Upper lobe of left lung (tissue), 6 donors: ENCODE measurements at places on chromosomes 13 and 19.

- H3K4me1 ChIP-seq: no peaks in the 10 kb centered on the region
- H3K27me3 ChIP-seq: no peaks in the 10 kb centered on the region
- H3K27ac ChIP-seq: no peak overlapping the region
Measured at GRCh38 chr13:96238241-96238640, 148.3 kb downstream of the HS6ST3 start.

DNA sequence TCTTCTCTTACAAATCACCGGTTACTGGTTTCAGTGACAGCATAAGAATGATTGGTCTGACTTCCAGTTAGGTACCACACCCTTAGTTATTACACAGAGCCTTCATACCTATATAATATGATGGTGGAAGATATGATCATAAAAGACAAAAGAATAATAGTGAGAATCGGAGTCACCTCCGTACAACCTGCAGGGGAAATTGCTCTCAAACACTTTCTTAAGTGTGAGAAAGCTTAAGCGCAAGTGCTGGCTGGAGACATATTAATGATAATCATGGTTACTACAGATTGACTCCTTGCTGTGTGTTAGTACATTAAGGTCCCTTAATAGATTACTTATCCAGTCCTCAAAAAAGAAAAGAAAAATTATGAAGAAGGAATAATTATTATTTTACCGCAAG lies 1.8 kb upstream of the LHFPL6 start:
- H3K36me3 ChIP-seq: no peaks in the 10 kb centered on the region
- no peak overlapping the region for H3K4me3 ChIP-seq
- DNase-seq: no peak
- H3K27ac ChIP-seq: no peak overlapping the region
- H3K27me3 ChIP-seq: no peaks in the 10 kb centered on the region

DNA sequence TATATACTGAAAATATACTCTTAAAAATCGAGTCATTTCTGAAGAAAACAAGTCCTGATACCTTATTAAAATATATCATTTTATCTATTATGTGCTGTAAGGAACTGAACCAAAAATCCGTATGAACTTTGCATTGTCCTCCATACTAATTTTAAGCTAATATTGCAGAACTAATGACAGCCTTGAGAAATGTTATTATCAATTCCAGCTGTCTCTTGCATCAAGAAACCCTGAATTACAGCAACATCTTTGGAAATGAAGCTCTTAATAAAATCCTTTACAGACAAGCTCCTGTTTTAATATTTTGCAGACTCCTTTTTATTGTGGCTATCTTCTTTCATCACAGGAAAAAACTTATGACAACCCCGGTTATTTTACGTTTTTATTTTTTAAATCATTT lies 1335.3 kb downstream of the EFNB2 start:
- no peak for DNase-seq
- H3K27ac ChIP-seq: no peak overlapping the region
- H3K4me1 ChIP-seq: no peaks in the 10 kb centered on the region
- no peaks in the 10 kb centered on the region for H3K27me3 ChIP-seq

- H3K36me3 ChIP-seq: peaks cover 64% of the 10 kb centered on the region
- H3K27me3 ChIP-seq: no peaks in the 10 kb centered on the region
- DNase-seq: peak; percentile 97
Measured at GRCh38 chr19:44753932-44754749, 5.6 kb downstream of the BCL3 start.

- peak; percentile 83 for DNase-seq
- H3K36me3 ChIP-seq: no peaks in the 10 kb centered on the region
- peaks cover 11% of the 10 kb centered on the region for H3K4me1 ChIP-seq
- H3K27ac ChIP-seq: peak overlapping the region; percentile 69
- H3K27me3 ChIP-seq: no peaks in the 10 kb centered on the region
- H3K4me3 ChIP-seq: peak overlapping the region; percentile 35
Measured at GRCh38 chr19:56080669-56081401, 40.3 kb downstream of the ZNF787 start.

DNA sequence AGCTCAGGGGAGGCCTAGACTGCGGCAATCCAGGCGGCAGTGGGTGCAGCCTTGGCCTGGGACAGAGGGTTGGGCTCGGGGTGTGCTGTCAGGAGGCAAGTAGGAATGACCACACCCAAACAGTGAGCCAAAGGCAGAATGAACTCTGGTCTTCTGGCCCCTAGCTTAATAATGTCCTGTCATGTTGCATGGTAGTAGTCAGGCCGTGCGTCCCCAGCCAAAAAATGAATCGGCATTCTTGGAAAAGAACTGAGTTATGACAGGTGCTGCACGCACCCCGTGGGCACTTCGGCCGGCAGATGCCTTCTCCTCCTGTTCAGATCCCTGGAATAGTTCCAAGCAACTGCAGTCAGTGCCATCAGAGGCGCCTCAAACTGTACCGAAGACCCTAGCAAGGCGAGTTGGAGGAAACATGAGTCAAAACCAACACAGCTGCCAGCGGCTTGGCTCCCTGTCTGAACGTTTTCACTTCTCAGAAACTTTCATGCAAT lies 55.9 kb downstream of the ATP7B start:
- H3K27me3 ChIP-seq: no peaks in the 10 kb centered on the region
- H3K36me3 ChIP-seq: no peaks in the 10 kb centered on the region
- DNase-seq: no peak
- H3K4me3 ChIP-seq: no peak overlapping the region
- no peaks in the 10 kb centered on the region for H3K4me1 ChIP-seq
- H3K27ac ChIP-seq: no peak overlapping the region

GRCh38 chr13:30479154-30479882 lies 13.6 kb upstream of the HMGB1 start:
- H3K27ac ChIP-seq: no peak overlapping the region
- no peak overlapping the region for H3K4me3 ChIP-seq
- no peaks in the 10 kb centered on the region for H3K36me3 ChIP-seq
- DNase-seq: no peak
- no peaks in the 10 kb centered on the region for H3K27me3 ChIP-seq

GRCh38 chr19:45975306-45976070 lies 1.8 kb upstream of the NOVA2 start:
- no peak overlapping the region for H3K4me3 ChIP-seq
- peaks cover 10% of the 10 kb centered on the region for H3K4me1 ChIP-seq
- DNase-seq: no peak
- no peaks in the 10 kb centered on the region for H3K36me3 ChIP-seq
- H3K27me3 ChIP-seq: peaks cover 24% of the 10 kb centered on the region

- H3K27me3 ChIP-seq: no peaks in the 10 kb centered on the region
- no peaks in the 10 kb centered on the region for H3K4me1 ChIP-seq
- DNase-seq: no peak
- no peak overlapping the region for H3K4me3 ChIP-seq
Measured at GRCh38 chr13:35810321-35810720, 320.9 kb downstream of the DCLK1 start.

- H3K36me3 ChIP-seq: no peaks in the 10 kb centered on the region
- peaks cover 23% of the 10 kb centered on the region for H3K4me1 ChIP-seq
- H3K27me3 ChIP-seq: no peaks in the 10 kb centered on the region
- DNase-seq: peak; percentile 52
- H3K27ac ChIP-seq: no peak overlapping the region
Measured at GRCh38 chr19:17997969-17998826, 9.8 kb upstream of the ARRDC2 start.

DNA sequence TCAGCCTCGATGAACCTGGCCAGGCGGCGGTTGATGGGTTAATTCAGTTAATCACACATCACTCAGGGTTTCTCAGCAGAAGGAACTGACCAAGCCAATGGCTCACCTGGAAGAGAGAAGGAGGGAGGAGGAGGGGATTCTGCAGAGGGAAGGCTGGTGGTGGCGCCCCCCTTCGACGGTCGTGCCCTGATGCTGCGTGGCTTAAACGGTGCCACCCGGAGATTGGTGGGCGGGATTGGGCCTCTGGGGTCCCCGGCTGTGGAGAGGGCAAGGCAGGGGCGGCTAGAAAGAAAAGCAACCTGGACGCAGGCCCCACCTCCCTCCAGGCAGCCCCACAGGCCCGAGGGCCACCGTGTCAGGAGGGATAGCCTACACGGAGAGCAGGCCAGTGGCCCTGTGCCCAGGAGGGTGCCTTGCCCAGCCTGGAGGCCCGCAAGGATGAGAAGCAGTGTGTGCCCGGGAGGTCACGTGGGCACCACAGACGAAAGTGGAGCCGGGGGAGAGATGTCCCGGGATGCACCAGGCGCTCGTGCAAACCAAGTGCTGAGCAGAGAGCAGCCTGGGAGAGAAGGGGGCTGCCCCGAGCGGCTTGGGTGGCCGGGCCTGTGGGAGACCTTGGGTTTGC lies 16.0 kb downstream of the CSNK1G2 start:
- no peaks in the 10 kb centered on the region for H3K27me3 ChIP-seq
- H3K4me1 ChIP-seq: no peaks in the 10 kb centered on the region
- H3K4me3 ChIP-seq: no peak overlapping the region
- no peak overlapping the region for H3K27ac ChIP-seq
- no peak for DNase-seq

- no peak overlapping the region for H3K27ac ChIP-seq
- H3K27me3 ChIP-seq: no peaks in the 10 kb centered on the region
- H3K4me1 ChIP-seq: no peaks in the 10 kb centered on the region
- no peaks in the 10 kb centered on the region for H3K36me3 ChIP-seq
- no peak overlapping the region for H3K4me3 ChIP-seq
Measured at GRCh38 chr13:73547239-73547638, 488.4 kb downstream of the KLF5 start.

DNA sequence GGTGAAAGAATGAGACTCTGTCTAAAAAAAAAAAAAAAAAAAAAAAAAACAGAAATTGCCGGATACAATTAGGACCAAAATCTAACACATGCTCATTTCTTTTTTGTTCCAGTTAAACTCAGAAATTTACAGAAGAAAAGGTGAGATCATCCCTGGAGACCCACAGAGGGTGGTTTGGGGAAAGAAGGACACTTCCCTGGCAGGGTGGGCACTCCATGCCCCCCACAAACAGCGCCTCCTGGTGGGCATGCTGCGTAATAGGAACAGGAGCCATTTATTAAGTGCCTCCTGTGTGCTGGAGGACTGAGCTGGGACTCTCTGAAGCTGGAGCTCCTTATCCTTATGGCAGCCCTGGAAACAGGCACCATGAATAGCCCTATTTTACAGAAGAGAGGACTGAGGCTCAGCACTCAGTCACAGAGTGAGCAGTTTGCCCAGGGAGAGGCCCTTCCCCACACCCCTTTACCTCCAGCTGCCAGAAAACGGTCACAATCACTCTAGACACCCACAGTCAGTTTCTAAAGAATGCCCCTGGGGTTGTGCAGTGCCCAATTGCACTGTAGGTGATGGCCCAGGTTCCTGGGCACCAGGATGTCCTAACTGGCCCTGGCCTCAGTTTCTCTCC lies 10.1 kb downstream of the C19orf38 start:
- no peak overlapping the region for H3K27ac ChIP-seq
- DNase-seq: no peak
- no peaks in the 10 kb centered on the region for H3K36me3 ChIP-seq
- no peaks in the 10 kb centered on the region for H3K4me1 ChIP-seq
- no peak overlapping the region for H3K4me3 ChIP-seq

DNA sequence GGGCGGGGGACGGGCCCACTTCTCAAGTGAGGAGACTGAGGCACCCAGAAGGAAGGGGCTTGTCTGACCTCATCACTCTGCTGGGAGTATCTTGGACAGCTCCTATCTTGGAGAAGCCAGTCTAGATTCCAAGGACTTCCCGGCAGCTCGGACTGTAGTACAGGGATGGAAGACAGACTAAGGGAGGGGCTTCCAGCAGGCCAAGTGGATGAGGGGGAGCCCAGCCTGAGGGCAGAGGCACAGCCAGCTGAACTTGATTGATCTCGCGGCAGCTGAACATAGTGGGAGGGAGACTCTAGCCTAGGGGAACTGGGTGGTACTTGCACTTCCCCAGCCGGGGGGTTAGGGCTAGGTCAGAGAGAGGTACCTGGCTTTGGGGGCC lies 711 bp downstream of the CILP2 start:
- no peaks in the 10 kb centered on the region for H3K36me3 ChIP-seq
- H3K27me3 ChIP-seq: peaks cover 3% of the 10 kb centered on the region
- no peak for DNase-seq
- no peak overlapping the region for H3K27ac ChIP-seq

GRCh38 chr13:34338102-34338501 lies 520.2 kb downstream of the RFC3 start:
- no peak overlapping the region for H3K27ac ChIP-seq
- DNase-seq: no peak
- no peaks in the 10 kb centered on the region for H3K36me3 ChIP-seq
- no peaks in the 10 kb centered on the region for H3K4me1 ChIP-seq

DNA sequence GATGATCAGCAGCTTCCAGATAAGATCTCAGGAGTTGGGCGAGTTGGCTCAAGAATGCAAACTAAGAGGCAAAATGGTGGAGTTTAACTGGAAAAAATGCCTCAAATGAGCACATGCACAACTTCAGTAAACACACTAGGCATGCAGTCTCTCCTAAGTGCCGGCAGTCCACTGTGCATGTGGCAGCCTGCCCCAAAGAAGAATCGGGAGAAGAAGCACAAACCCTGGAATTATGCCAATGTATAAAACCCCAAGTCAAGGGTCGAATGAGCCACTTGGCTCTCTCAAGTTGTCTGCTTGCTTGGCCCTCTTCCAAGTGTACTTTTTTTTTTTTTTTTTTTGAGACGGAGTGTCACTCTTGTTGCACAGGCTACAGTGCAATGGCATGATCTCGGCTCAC lies 53.3 kb upstream of the SLITRK1 start:
- H3K27me3 ChIP-seq: no peaks in the 10 kb centered on the region
- no peak overlapping the region for H3K27ac ChIP-seq
- no peak overlapping the region for H3K4me3 ChIP-seq
- no peaks in the 10 kb centered on the region for H3K4me1 ChIP-seq

DNA sequence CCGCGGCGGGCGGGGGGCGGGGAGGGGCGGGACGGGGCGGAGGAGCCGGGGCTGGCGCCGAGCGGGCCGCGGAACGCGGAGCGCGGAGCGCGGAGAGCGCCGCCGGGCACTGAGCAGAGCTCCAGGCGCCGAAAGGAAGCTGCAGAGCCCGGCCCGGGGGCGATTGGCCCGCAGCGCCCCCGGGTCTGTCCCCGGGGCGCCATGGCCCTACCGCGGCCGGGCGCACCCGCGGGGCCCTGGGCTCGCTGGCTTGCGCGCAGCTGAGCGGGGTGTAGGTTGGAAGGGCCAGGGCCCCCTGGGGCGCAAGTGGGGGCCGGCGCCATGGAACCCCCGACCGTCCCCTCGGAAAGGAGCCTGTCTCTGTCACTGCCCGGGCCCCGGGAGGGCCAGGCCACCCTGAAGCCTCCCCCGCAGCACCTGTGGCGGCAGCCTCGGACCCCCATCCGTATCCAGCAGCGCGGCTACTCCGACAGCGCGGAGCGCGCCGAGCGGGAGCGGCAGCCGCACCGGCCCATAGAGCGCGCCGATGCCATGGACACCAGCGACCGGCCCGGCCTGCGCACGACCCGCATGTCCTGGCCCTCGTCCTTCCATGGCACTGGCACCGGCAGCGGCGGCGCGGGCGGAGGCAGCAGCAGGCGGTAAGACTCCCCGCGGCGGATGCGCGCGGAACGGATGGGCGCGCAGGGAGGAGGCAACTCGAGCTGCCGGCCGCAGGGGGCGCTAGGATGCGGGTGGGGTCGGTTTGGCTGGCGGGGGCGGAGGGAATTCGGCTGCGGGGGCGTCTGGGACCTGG lies at the start of gene PDE4A:
Gene PDE4A, plus strand, starts transcription at position 95 of the 796 bp plus-strand sequence. Its CDS starts 227 bp downstream, at position 322.
- H3K27me3 ChIP-seq: peaks cover 51% of the 10 kb centered on the region
- peak; percentile 90 for DNase-seq
- H3K36me3 ChIP-seq: no peaks in the 10 kb centered on the region
- H3K27ac ChIP-seq: no peak within 1 kb of the TSS
- H3K4me3 ChIP-seq: peak within 1 kb of the TSS; percentile 20
- H3K4me1 ChIP-seq: peaks cover 81% of the 10 kb centered on the region

GRCh38 chr13:20489185-20489820 lies 36.4 kb downstream of the CRYL1 start:
- H3K27ac ChIP-seq: no peak overlapping the region
- no peak overlapping the region for H3K4me3 ChIP-seq
- no peaks in the 10 kb centered on the region for H3K27me3 ChIP-seq
- H3K36me3 ChIP-seq: no peaks in the 10 kb centered on the region
- H3K4me1 ChIP-seq: no peaks in the 10 kb centered on the region
- DNase-seq: no peak

GRCh38 chr13:113114511-113115362 lies 7.9 kb upstream of the F10 start:
- H3K4me1 ChIP-seq: peaks cover 14% of the 10 kb centered on the region
- no peak for DNase-seq
- no peak overlapping the region for H3K4me3 ChIP-seq
- H3K27me3 ChIP-seq: peaks cover 13% of the 10 kb centered on the region
